ENCODE measurements at places on chromosomes 11 and 22.

DNA sequence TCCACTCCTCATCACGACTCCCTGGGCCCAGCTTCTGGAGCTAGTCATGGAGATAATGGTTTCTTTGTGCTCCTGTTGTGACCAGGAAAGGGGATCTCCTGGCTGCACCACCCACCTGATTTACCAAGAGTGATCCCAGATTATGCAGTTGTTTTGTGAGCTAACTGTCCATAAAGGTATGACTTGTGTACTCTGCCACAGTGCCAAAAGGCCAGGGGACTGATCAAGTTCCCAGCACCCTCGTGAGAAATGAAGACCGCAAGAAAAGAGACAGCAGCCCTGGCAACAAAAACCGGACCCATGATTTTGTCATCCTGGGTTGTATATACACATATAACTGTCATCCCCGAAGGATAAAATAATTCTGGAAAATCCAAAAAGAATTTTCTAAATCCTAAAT lies 26.6 kb downstream of the TUB start:
- DNase-seq = no peak

GRCh38 chr22:19109198-19110063 lies 12.8 kb downstream of the DGCR2 start:
- no peak for DNase-seq

GRCh38 chr22:42331014-42331413 lies 60.6 kb upstream of the TCF20 start:
- no peak for DNase-seq

GRCh38 chr22:16563555-16564520 lies 28.8 kb downstream of the CCT8L2 start:
- DNase-seq = no peak

DNA sequence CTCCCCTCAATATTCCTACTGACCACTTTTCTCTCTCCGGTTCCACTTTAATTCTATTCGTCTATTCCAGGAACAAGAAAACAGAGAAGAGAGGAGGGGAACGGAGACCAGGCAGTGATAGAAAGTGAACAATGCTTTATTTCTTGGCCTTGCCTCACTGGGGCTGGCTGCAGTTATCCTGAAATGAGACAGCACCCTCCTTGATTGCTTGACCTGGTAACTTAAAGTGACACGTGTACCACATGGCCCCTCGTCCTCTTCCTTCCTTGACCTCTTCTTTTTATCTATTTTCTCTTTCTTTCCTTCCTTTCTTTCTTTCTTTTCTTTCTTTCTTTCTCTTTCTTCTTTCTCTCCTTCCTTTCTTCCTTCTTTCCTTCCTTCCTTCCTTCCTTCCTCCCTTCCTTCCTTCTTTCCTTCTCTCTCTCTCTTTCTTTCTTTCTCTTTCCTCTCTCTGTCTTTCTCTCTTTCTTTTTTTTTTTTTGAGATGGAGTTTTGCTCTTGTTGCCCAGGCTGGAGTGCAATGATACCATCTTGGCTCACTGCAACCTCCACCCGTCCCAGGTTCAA lies 52.8 kb upstream of the CLMP start:
- DNase-seq = no peak

DNA sequence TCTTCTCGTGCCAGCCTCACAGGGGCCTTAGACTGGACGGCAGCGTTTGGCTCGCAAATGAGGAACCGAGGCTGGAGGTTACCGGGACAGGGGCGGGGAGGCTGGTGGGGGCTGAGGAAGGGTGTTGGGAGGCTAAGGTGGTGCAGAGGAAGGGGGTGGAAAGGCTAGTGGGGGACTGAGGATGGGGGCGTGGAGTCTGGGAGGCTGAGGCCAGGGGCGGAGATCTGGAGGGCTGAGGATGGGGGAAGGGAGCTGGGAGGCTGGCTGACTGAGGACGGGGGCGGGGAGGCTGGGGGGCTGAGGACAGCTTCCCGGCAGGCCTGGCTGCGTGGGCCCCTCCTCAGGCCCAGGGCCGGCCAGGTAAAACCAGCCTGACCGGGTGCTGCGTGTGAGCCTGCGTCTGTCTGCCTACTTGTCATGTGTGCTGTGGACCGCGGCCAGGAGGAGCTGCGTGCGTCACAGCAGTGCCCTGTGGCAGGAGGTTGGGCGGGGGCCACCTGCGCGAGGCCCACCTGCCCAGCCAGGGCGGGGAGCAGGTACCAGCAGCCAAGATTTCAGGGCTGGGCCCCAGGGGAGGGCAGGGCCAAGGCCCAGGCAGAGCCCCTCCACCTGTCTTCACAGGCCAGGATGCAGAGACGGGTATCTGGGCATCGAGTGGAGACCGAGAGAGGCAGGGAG lies 9.4 kb upstream of the PIM3 start:
- no peak for DNase-seq

DNA sequence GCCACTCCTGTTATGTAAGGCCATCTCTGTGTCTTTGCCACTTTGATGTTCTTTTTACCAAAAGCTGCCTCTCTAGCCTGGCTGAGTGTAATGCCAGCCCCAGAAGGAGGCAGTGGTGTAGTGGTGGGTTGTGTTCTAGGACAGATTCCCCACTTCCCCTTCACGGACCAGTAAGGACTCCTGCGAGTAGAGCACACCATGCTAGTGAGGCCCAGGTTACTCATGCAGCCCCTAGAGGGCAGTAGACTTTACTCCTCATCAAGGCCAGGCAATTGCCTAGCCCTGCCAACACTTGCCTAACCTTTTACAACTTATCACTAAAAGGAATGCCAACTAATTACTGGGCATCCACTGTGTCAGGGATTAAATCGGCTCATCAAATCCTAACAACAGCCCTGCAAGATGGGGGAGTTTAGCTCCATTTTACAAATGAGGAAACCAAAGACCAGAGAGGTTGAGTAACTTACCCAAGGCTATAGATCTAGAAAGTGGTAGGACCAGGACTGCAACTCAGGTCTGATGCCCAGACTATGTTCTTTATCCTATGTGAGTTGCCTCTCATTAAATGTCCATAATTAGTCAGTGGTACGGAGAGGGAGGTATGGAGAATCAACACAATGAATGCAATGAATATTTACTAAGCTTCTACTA lies 75.3 kb downstream of the APIP start:
- DNase-seq = peak; percentile 6

GRCh38 chr11:102780491-102780918 lies at the start of gene MMP10:
MMP10 (minus strand) TSS chr11:102780628; CDS start chr11:102780591, 37 bp downstream.
- no peak for DNase-seq

- DNase-seq = no peak
These were observed 202.4 kb upstream of the PDGFD start for GRCh38 chr11:104366321-104366734.

DNA sequence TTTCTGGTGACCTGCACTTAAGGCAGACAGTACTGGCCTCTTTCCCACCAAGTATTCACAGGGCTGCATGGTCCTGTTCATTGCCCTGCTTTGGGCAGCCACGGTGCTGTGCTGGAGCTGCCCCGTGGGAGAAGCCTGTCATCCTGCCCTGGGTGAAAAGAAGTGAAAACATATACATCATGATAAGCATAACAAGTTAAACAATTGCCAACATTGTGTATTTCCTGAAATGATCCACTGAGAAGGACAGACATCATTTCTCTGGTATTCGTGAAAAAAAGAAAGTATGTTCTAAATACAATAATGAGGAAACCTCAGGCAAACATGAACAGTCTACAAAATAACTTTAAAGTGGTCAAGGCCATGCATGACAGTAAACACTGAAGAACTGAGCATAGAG lies 393.1 kb downstream of the TMEM135 start:
- no peak for DNase-seq

- DNase-seq = no peak
These were observed 583.9 kb upstream of the API5 start for GRCh38 chr11:42727879-42728278.

DNA sequence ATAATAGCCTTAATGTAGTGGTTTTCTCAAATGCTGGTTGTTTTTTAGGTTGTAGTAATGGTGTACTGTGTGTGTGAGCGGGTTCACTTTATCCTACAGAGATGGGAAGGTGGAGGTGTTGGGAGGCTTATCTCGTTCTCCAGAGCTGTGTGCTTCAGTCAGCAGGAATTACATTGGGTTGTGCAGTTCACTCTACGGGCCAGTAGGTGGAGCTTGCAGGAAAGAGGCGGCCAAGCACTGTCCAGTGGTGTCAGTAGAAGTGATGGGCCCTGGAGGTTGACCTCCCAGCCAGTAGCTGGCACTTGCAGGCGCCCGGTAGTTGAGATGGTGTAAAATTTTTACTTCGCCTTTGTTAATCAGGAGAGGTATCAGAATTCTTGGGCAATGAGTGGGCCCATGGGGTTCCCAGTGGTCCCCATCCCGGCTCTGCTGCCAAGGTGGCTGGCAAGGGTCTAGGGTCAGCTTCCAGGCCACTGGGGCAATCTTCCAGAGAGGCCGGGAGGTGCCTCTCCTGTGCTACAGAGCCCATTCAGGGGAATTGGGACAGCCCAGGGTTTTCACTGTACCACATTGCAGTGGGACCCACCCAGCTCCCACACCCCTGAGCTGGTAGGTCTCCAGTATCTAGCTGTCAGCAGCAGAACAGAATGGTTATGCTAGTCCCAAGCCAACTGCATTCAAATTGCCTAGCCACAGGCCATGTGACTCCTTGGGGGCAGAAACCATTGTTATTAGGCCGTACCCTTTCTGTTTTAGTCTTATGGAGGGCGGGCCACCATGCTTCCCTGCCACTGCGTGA lies 43.9 kb downstream of the BIRC2 start:
- DNase-seq = peak; percentile 40

DNA sequence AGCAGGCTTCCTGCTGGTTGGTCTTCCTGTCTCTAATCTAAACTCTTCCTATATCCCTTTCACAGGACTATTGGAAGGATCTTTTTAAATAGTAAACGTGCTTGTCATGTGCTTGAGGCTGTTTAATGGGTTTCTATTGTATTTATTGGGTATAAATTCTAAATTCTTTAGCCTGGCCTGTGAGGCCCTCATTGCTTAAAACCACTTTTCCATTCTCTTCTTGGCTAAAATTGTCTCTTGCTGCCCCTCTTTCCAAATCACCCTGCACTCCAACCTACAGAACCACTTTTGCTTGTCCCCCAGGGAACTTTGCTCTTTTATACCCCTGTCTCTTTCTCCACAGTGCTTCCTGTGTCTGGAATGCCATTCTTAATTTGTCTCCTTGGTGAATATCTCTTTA lies 46.4 kb upstream of the MUC15 start:
- no peak for DNase-seq

DNA sequence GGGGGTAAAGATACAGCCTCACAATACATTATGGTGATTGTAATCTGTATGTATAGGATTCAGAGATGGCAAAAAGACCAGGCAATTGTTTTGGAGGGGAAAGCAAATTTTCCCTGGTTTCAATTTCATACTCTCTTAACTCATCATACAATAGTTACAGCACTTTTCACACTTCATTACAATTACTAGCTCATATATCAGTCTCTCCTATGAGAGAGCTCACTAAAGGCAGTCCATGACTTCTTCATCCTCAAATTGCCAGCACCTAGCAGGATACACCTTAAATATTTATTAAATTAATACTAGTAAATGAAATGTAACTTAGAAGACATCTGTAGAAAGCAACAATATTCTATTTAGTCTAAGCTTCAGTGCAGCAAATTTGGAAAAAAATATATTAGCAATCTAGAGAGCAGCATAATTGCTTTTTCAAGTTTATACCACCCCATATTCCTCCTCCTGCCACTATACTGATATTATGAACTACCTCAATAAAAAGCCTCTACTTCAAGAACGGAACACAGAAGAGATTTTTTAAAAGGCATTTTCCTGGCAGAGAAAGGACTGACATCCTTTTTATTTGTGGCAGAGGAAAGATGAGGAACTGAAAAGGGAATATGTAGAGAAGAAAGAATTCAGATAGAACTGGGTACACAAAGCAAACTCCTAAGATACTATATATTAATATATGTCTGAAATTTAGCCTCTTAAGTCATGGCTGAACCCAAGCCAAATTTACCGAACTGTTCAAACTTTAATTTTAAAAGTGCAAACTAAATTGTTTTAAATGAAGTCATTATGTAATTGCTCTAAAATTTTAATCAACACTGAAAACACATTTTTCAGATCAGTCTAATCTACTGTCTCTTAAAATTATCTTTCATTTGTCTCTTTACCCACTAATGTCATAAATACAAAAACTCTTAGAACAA lies 27.7 kb downstream of the PICALM start:
- DNase-seq = no peak
